ENCODE measurements at places on chromosomes 5 and 9.

DNA sequence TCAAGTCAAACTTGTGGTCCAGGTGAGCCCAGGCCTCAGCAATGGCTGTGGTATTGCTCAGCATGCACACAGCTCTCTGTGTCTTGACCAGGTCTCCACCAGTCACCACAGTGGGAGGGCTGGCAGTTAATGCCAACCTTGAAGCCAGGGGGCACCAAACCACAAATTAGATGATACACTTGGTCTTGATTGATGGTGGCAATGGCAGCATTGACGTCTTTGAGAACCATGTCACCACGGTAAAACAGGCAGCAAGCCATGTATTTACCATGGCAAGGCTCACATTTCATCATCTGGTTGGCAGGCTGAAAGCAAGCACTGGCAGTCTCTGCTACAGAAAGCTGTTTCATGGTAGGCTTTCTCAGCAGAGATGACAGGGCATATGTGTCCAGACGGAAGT lies 40.0 kb downstream of the NIM1K start:
- DNase-seq: peak; percentile 13

GRCh38 chr5:113337515-113338415 lies 97.0 kb downstream of the TSSK1B start:
- DNase-seq: no peak

- no peak for DNase-seq
These were observed 101.2 kb downstream of the PCSK1 start for GRCh38 chr5:96331681-96332361.

GRCh38 chr9:111833941-111834340 lies 39.2 kb upstream of the SHOC1 start:
- no peak for DNase-seq

DNA sequence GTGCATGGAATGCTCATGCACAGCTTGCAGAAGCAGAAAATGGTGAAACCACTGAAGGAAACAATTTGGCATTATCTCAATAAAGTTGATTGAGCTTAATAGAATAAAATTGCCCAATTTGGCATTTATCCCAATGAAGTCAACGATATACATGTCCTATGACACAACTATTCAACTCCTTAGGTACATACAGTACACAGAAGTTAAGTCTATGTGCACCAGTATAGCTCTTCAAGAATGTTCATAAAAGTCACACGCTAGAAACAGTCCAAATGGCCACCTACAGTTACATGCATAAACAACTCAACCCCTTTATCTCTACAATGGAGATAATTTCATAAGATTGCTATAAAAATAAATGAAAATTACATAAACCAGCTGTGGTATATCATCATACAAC lies 184.5 kb downstream of the DENND1A start:
- DNase-seq: no peak
